ENCODE measurements at places on chromosomes 5 and 9. TPM values are rescaled to one million over a fixed set of nuclear protein-coding genes. Genes with fewer than 3 reads are reported as not detected.

MEF2C gene
- 30.0 TPM for total RNA-seq

PAEP gene
- not detected for total RNA-seq

MAPK9 gene
- 36.0 TPM for total RNA-seq

ZNF618 gene
- 0.94 TPM for total RNA-seq

EQTN gene
- not detected for total RNA-seq

KCNV2 gene
- not detected for total RNA-seq

HSPA4 gene
- 39.9 TPM for total RNA-seq
